H1 (cell line): ENCODE measurements at places on chromosomes 4 and X. TPM values are rescaled to one million over a fixed set of nuclear protein-coding genes. Genes with fewer than 3 reads are reported as not detected.

Gene ARSH
- not detected in 2 replicates for total RNA-seq

Gene P2RY8
- total RNA-seq: 0.09 and 0.11 TPM in 2 replicates

Gene HPGD
- 0.59 and 1.3 TPM in 2 replicates for total RNA-seq

Gene INTU
- 12.8 and 15.1 TPM in 2 replicates for total RNA-seq

Gene VCX3A
- total RNA-seq: 0.46 and 0.63 TPM in 2 replicates

Gene NPFFR2
- total RNA-seq: 0.26 TPM in 1 of 2 replicates, not detected in the other

Gene TLR6
- 0.08 and 0.09 TPM in 2 replicates for total RNA-seq

Gene NOA1
- 28.1 and 28.5 TPM in 2 replicates for total RNA-seq

Gene CXCL1
- 0.69 and 0.80 TPM in 2 replicates for total RNA-seq

- H3K4me3 ChIP-seq: no peak overlapping the region
- H3K4me1 ChIP-seq: peaks cover 3% of the 10 kb centered on the region
- no peak overlapping the region for H3K27ac ChIP-seq
- H3K27me3 ChIP-seq: no peaks in the 10 kb centered on the region; the same call in 1 of the 2 replicates
- DNase-seq: no peak
- no peaks in the 10 kb centered on the region for H3K36me3 ChIP-seq
These were observed 15.8 kb upstream of the LEF1 start for GRCh38 chr4:108184453-108185049.

DNA sequence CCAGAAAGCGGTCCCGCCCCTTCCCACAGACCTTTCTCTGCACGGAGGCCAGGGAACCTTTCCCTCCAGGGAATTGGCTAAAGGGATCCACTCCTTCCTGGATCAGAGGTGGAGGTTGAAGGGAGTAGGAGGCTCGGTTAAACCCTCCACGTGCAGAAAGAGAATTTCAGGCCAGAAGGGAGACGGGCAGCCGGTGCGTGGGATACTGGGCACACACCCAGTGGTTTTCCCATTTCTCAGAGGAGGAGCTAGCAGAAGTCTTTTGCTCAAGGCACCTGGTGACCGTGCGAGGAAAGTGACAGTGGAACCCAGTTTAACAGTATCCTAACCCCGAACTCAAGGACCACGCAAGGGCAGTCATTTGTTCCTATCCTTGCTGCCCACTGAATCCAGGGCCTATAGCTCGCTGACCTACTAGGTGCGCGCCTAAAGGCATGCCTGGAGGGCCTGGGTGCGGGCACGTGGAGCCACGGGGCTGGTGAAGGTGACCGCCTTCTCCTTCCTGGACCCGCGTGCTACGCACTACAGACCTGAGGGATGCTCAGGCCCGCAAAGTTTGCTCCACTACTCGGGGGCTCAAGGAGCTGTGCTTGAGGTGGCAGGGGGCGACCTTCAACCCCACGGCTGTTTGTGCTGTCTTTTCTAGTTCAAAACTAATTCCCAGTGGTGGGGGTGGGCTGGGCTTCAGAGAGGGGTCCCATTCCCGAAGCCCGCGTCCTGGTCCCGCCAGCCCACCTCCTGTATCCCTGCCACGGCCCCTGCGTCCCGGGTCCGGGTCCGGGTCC, 587 bp upstream of the AFF2 start:
- DNase-seq: no peak
- H3K36me3 ChIP-seq: no peaks in the 10 kb centered on the region
- H3K27ac ChIP-seq: no peak overlapping the region
- peaks cover 11% of the 10 kb centered on the region for H3K27me3 ChIP-seq
- peak overlapping the region; percentile 70 for H3K4me3 ChIP-seq
- peaks cover 4% of the 10 kb centered on the region; the same call in 1 of the 2 replicates for H3K4me1 ChIP-seq

- H3K4me1 ChIP-seq: no peaks in the 10 kb centered on the region
- H3K4me3 ChIP-seq: no peak overlapping the region
- H3K27ac ChIP-seq: no peak overlapping the region
- no peak for DNase-seq
These were observed 36.6 kb upstream of the PTPN13 start for GRCh38 chr4:86557526-86557925.

- H3K27me3 ChIP-seq: no peaks in the 10 kb centered on the region
- H3K4me1 ChIP-seq: no peaks in the 10 kb centered on the region
- no peak overlapping the region for H3K27ac ChIP-seq
- no peak for DNase-seq
- 0 out of 2 replicates have a peak, but pooled peaks cover 2% of the 10 kb centered on the region for H3K36me3 ChIP-seq
- H3K4me3 ChIP-seq: no peak overlapping the region
These were observed 69.2 kb upstream of the GRID2 start for GRCh38 chr4:92234393-92235176.

DNA sequence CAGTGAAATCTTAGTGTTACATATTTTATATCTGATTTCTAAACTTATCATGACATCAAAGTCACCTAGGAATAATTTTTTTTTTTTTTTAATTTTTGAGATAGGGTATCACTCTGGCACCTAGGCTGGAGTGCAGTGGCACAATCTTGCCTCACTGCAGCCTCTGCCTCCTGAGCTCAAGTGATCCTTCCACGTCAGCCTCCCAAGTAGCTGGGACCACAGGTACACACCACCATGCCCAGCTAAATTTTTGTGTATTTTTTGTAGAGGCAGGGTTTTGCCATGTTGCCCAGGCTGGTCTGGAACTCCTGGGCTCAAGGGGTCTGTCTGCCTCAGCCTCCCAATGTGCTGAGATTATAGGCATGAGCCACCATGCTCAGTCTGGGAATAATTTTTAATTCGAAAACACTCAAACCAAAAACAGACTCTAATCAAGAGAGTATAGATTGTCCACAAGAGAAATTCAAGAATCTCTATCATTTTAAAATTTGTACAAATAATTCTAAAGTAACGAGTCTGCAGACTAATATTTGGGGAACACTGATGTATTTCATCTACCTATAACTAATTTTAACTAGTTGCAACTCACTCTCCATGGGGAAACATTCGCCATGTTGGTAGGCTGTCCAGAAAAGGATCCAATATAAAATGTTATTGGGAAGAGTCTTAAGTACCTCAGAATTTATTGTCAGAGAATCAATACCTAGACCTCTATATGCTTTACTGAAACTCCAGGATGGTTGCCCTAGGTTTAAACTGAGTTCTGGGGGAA, 3.4 kb downstream of the SLC7A11 start:
- H3K27me3 ChIP-seq: no peaks in the 10 kb centered on the region

DNA sequence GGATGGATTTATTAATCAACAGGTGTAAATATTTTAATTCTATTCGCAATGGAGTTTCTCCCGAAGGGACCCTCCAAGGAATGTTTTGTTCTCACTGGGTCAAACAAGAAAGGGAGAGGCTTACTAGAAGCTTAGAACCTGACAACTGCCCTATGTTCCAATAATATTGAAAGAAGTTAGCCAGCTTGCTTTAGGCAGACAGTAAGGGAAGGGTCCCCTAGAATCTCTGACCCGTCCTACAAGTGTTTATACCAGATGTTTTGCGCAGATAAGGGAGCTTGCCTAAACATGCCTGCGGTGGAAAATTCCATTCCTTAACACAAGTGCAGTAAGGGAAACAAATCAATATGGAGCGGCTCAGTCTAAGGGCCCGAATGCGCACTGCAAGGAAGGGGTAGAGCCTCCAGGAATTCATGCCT, 17.7 kb downstream of the IL21 start:
- H3K36me3 ChIP-seq: no peaks in the 10 kb centered on the region
- peaks cover 2% of the 10 kb centered on the region; the same call in 1 of the 2 replicates for H3K4me1 ChIP-seq
- DNase-seq: no peak
- no peak overlapping the region for H3K27ac ChIP-seq
- no peaks in the 10 kb centered on the region for H3K27me3 ChIP-seq

DNA sequence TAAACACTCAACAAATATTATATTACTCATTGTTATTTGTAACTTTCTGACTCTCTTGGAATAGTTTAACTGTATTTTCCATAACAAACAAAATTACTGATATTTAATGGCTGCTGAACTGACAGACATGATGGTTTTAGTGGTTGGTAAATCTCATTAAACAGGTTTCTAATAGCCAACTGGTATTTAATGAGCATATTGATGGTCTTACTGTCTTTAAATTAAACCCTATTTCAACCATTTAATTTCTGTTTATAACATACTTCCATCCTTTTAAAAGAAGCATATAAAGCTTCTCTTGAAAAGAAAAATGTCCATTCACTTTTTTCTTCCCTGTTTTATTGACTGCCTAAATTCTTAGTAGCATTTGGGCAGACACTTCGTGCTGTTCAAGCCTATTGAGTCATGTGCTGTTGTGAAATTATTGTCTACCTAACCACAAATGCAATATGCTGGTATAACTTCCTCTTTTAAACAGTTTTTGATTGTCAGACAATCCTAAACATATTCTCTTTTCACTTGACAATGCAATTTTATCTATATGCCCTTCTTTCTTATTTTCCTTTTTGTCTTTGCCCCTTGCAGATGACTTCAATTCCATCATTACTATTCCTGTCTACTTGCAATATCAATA, 163.9 kb upstream of the SLC7A11 start:
- no peaks in the 10 kb centered on the region for H3K27me3 ChIP-seq
- H3K27ac ChIP-seq: no peak overlapping the region
- H3K36me3 ChIP-seq: no peaks in the 10 kb centered on the region
- no peak overlapping the region for H3K4me3 ChIP-seq

DNA sequence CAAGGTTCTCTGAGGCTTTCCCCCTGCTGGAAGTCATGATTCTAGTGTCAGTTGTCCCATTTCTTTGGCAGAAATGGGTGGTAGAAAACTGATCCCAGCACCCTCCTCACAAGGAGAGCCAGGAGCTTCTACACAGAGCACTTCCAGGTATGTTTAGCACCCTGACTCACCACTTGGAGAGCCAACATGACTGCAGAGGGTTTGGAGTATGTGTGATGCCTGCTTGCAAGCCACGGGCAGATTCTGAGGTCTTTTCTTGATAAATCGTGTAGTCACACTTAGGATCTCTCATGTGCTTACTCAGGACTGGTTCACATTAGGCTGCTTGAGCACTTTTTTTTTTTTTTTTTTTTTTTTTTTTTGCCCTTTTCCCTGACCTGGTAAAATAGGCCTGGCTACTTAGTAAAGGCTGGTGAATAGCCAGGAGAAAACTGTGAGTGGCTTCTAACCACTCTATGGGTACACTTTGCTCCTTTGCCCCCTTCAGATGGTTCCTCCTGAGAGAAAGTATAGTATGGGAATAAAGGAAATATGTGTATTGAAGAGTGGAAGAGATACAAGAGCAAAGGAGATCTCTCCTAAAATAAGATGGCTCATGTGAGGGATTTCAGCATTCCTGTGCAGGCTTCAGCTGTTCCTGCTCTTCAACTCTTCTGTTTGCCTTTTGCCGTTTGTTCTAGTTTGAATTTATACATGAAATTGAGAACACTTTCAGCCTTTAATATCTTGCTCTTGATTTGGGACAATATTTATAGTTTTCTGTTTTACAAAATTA, 103.6 kb downstream of the EMCN start:
- no peak for DNase-seq
- H3K4me3 ChIP-seq: no peak overlapping the region
- H3K4me1 ChIP-seq: no peaks in the 10 kb centered on the region
- H3K36me3 ChIP-seq: no peaks in the 10 kb centered on the region

- H3K4me1 ChIP-seq: peaks cover 3% of the 10 kb centered on the region
- H3K4me3 ChIP-seq: no peak overlapping the region
- H3K27me3 ChIP-seq: no peaks in the 10 kb centered on the region
- H3K27ac ChIP-seq: no peak overlapping the region
- no peaks in the 10 kb centered on the region for H3K36me3 ChIP-seq
These were observed 20.2 kb upstream of the MED14 start for GRCh38 chrX:40755291-40756249.

GRCh38 chr4:176193126-176193525, 2.3 kb downstream of the SPATA4 start:
- DNase-seq: no peak
- H3K27me3 ChIP-seq: no peaks in the 10 kb centered on the region
- no peaks in the 10 kb centered on the region for H3K36me3 ChIP-seq
- H3K4me1 ChIP-seq: peaks cover 10% of the 10 kb centered on the region
- no peak overlapping the region for H3K4me3 ChIP-seq

GRCh38 chr4:76233967-76234678, 17.4 kb upstream of the FAM47E start:
- H3K4me1 ChIP-seq: peaks cover 9% of the 10 kb centered on the region; the same call in 1 of the 2 replicates
- H3K36me3 ChIP-seq: no peaks in the 10 kb centered on the region
- DNase-seq: peak; percentile 66
- H3K4me3 ChIP-seq: peak overlapping the region; percentile 60

DNA sequence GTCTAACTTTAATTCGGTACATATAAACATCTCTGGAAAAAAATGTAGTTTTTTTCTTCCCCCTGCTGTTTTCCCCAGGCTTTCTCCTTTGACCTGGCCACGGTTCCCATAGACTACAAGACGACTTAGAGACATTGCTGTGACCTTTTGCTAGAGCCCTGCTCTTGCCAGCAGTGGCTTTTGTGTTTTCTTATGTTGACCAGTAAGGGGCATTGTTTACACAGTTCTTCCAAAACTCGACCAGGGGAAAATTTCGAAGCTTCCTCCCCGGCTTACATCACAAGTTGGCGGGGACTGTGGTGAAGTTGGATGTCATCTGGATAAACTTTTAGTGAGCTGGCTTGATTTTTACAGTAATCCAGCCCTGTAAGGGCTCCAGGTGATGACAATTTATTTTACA, 9.3 kb downstream of the CCDC160 start:
- no peaks in the 10 kb centered on the region; the same call in 1 of the 2 replicates for H3K36me3 ChIP-seq
- no peak overlapping the region for H3K27ac ChIP-seq
- no peaks in the 10 kb centered on the region for H3K27me3 ChIP-seq
- H3K4me1 ChIP-seq: 0 out of 2 replicates have a peak, but pooled peaks cover 3% of the 10 kb centered on the region

- no peak overlapping the region for H3K27ac ChIP-seq
- no peaks in the 10 kb centered on the region; the same call in 1 of the 2 replicates for H3K4me1 ChIP-seq
- no peaks in the 10 kb centered on the region for H3K36me3 ChIP-seq
- no peak for DNase-seq
- H3K4me3 ChIP-seq: peak overlapping the region; percentile 55
- H3K27me3 ChIP-seq: no peaks in the 10 kb centered on the region
These were observed 10.4 kb upstream of the TSPYL2 start for GRCh38 chrX:53071604-53072417.

DNA sequence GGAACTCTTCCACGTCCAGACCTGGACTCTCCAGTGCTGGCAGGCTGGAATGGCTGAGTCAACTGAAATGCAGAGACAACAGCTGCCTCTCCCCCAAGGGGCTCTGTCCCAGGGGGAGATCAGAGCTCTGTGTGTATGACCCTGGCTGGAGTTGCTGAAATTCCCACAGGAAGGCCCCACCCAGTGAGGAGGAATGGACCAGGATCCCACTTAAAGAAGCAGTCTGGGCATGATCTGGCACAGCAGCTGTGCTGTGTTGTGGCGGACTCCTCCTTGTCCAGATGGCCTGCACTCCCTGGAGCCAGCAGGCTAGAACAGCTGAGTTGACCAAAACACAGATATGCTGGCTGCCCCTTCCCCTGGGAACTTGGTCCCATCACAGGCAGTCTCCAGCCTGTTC, 25.4 kb downstream of the C4orf17 start:
- H3K36me3 ChIP-seq: no peaks in the 10 kb centered on the region
- H3K4me1 ChIP-seq: no peaks in the 10 kb centered on the region
- H3K4me3 ChIP-seq: no peak overlapping the region
- no peaks in the 10 kb centered on the region for H3K27me3 ChIP-seq
- no peak overlapping the region for H3K27ac ChIP-seq

- H3K27ac ChIP-seq: no peak overlapping the region
- H3K27me3 ChIP-seq: no peaks in the 10 kb centered on the region
- DNase-seq: no peak
- H3K4me1 ChIP-seq: peaks cover 4% of the 10 kb centered on the region
These were observed 19.7 kb downstream of the SHROOM2 start for GRCh38 chrX:9805956-9806355.

GRCh38 chr4:78720994-78721677, 55.0 kb upstream of the BMP2K start:
- H3K27me3 ChIP-seq: no peaks in the 10 kb centered on the region
- no peak overlapping the region for H3K4me3 ChIP-seq
- no peak for DNase-seq
- peaks cover 5% of the 10 kb centered on the region for H3K4me1 ChIP-seq
- H3K27ac ChIP-seq: no peak overlapping the region
- H3K36me3 ChIP-seq: no peaks in the 10 kb centered on the region

GRCh38 chr4:182212211-182212761, 30.9 kb upstream of the TENM3 start:
- H3K27ac ChIP-seq: no peak overlapping the region
- H3K4me1 ChIP-seq: peaks cover 6% of the 10 kb centered on the region; the same call in 1 of the 2 replicates
- H3K4me3 ChIP-seq: no peak overlapping the region
- H3K36me3 ChIP-seq: no peaks in the 10 kb centered on the region
- H3K27me3 ChIP-seq: no peaks in the 10 kb centered on the region
- DNase-seq: no peak
